ENCODE measurements at places on chromosomes 6 and 20.

DNA sequence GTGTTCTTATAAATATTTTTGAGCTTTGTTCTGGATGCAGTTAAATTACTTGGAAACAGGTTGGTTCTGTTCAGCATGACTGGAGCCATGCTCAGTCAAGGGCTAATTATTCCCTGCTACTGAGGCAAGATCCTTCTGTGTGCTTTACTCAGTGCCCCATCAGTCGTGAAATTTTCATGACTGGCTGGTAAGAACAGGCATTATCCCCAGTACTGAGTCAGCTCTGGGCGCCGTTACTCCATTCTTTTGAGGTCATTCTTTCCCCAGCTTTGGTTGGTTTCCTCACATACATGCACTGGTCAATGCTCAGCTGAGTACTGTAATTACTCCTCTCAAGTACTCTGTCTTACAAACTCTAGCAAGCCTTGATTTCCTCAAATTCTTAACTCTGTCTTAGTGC lies 71.3 kb downstream of the CDKAL1 start:
- DNase-seq = no peak

GRCh38 chr20:62982124-62983075 lies 24.4 kb downstream of the BHLHE23 start:
- no peak for DNase-seq

DNA sequence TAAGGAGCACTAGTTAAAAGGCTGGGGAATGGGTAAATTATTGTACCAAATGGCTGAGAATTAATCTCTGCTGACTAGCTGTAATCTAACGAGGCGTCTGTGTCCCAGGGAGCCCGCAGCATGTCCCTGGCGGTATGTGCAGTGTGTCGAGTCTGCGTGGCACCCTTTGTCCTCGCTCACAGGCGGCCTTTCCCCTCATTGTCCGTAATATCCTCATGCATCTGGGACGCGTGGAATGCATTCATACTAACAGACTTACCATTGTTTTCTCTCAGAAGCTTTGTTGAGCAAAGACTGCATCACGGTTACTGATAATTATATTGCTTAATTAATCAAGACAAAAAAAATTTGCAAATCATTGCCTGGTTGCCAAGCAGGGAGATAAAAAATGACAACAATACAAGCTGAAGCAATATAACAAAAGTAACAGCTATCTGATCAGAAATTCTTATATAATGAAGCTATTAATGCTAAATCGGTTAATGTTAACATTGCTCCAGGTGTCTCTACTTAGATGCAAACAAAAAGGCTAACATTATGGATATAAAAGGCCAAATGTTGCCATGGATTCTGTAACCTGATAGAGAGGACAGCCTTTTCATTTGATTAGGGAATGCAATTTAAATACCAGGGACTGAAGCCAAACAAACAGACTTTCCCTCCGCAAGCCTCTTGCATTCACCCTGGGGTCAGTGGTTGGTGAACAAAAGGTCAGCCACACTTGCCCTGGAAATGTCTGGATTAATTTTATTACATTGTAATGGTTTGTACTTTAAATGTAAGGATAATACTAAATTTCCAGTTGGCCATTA lies 124.8 kb downstream of the INSM1 start:
- DNase-seq = no peak

DNA sequence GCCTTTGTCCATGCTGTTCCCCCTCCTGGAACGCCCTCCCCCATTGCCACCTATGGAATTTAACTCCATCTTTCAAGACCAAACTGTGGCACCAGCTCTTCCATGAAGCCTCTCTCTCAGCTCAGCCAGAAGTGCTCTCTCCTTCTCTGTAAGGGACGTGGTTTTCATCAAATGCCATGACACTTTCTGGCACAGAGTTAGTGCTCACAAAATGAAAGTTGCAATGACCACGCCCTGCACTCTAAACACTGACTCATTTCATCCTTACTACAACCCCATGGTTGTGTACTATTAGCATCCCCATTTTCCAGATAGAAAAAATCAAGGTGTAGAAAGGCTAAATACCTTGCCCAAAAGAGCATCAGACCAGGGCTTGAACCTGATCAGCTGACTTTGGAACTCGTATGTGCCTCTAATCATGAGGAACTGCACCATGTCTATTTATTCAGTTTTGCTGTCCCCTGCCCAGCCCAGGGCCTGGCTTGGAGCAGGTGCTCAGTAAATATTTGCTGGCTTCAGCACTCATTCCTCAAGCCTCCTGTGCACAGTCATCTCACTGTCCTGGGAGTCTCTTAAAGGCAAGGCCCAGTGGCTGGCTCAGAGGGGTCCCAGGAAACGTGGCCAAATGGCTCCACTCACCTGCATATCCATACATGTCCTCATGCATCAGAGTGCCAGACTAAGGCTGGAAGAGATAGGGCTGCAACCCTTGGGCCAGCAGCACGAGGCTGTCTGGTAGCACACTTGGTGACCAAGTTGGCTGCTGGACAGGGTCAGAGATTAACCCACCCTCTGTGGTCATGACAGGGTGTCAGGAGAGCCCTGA lies 77.9 kb downstream of the MRPL14 start:
- no peak for DNase-seq

GRCh38 chr6:31621991-31622390 lies 1.5 kb downstream of the PRRC2A start:
- no peak for DNase-seq
